ENCODE measurements at places on chromosomes 11 and 22.

GRCh38 chr11:74783241-74783871 lies 34.7 kb downstream of the RNF169 start:
- DNase-seq = no peak

- DNase-seq = no peak
These were observed 16.1 kb upstream of the PIM3 start for GRCh38 chr22:49944399-49944891.

- DNase-seq = peak; percentile 34
These were observed 38.7 kb upstream of the RCN1 start for GRCh38 chr11:32052215-32052614.

DNA sequence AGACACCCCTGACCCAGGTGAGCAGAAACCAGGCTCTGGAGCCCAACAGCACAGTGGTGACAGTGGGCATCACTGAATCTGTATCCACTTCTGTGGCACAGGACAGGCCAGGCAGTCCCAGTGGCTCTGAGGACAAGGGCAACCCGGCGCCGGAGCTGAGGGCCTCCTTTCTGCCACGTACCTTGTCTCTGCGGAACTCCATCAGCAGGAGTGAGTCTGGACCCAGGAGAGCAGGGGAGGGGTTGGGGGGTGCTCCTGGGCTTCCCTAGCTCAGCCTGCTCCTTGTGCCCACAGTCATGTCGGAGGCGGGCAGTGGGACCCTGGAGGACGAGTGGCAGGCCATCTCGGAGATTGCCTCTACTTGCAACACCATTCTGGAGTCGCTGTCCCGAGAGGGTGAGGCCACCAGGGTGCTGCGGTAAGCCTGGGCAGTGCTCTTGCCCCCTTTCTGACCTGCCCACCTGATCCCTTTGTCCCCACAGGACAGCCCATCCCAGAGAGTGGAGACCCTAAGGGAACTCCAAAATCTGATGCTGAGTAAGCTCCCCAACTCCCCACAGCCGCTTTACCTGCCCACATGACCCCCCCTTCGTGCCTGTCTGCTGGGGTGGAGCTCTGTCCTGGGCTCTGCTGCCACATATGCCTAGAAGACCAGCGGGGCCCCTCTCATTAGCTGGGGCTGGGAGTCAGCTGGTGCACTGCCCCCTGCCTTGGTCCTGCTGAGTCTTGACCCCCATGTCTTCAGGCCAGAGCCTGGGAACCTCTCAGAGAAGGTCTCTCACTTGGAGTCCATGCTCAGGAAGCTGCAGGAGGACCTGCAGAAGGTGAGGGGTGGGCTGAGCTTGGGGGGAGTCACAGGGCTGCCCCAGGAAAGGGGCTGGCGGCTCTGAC lies 12.0 kb downstream of the SIPA1 start:
- no peak for DNase-seq

GRCh38 chr11:73866095-73866579 lies 10.5 kb downstream of the COA4 start:
- DNase-seq = no peak

GRCh38 chr11:92765965-92766371 lies 203.5 kb upstream of the MTNR1B start:
- no peak for DNase-seq

DNA sequence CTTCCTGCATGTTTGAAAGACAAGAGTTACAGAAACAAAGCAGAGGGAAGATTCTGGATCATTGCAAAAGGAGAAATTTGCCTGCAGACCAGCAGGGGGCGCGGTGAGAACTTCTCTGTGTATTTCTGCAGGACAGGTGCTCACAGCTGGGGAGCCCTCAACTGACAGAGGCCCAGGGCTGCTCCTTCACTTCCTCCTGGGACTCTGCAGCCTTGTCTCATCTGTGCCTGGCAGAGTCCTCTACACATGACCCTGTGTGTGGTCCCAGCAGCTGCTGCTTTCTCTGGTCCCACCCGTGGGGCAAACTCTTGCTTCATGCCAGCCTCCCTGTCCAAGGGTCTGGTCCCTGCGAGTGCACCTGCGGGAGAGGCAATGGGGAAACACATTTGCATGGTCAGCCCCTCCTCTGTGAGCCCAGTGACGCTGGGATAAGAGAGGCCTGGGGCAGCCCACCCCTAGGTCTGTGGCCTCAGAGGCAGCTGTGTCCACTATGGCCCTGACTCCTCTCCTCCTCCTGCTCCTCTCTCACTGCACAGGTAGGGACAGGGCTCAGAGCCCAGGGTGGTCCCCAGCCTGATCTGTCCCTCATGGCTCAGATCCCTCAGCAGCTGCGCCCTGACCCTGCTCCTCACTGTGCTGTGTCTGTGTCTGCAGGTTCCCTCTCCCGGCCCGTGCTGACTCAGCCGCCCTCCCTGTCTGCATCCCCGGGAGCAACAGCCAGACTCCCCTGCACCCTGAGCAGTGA lies 43.2 kb upstream of the VPREB1 start:
- DNase-seq = no peak

- DNase-seq = no peak
These were observed 160.5 kb downstream of the NCAM1 start for GRCh38 chr11:113121746-113122145.

DNA sequence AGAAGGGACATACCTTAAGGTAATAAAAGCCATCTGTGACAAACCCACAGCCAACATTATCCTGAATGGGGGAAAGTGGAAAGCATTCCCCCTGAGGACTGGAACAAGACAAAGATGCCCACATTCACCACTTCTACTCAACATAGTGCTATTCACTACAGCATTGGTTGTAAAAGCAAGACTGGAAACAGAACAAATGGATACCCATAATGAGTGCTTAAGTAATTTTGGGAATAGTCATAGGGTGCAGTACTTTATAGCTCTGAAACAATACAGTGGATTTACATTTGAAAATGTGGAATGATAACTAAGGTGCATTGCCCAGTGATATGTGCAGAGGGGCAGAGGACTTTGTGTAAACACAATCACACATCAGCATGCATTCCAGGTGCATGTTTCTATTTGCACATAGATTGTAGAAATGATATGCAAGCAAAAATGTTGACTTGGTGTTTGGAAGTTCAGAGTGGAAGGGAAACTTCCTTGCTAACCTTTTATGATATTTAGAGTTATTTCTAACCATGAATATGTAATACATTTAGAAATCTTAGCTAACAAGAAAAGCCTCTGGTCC lies 112.3 kb downstream of the IGLL1 start:
- no peak for DNase-seq

All from stimulated activated CD4-positive, alpha-beta T cell treated with anti-CD3 and anti-CD28 coated beads, Interleukin-4, amount 100 ng/mL, for 4 hours (primary cell).